Cortex of kidney (tissue), 1 donor: ENCODE measurements at places on chromosomes 11 and 22.

- DNase-seq: no peak
Measured at GRCh38 chr11:124210421-124210820, 27.3 kb downstream of the OR10D3 start.

DNA sequence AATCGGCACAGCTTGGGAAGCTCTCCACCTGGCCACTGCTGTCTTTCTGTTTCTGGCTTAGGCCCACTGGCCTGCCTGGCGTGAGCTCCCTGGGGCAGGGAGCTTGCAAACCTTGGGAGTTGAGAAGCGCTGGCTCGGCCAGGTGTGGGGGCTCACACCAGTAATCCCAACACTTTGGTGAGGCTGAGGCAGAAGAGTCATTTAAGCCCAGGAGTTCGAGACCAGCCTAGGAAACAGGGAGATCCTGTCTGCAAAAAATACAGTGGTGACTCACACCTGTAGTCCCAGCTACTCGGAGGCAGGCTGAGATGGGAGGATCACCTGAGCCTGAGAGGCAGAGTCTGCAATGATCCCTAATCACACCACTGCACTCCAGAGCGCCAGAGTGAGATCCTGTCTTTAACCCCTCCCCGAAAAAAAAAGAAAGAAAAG lies 4.0 kb downstream of the AP5B1 start:
- DNase-seq: no peak

- no peak for DNase-seq
Measured at GRCh38 chr11:12673601-12673923, 659 bp upstream of the TEAD1 start.

GRCh38 chr22:44677871-44678555 lies 24.0 kb upstream of the PRR5 start:
- no peak for DNase-seq

DNA sequence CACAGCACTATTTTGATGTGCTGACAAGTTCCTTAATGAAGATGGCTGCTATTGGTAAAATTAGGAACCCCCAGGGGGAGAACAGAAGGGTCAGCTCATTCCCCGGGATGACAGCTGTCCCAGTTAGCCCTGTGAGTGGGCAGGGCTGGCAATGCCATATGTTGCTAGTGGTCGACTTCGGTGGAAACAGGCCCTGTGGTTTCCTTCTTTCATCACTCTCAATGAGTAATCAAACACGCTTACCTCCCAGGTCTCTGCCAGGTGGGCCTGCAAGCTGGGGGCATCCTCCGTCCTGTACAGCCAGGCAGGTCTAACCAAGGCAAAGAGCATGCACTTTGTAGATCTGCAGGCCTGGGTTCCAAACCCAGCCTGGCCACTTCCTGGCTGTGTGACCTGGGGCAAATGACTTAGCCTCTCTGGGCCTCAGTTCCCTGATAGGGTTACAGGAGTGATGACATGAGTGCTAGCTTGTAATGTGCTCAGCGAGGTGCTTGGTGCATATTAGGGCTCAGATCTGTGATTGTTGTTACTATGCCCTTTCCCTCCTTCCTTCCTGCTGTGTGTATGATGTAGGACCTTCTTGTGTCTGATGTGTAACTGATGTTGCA lies 85.2 kb downstream of the TSPAN18 start:
- DNase-seq: no peak

GRCh38 chr11:82969811-82970210 lies 68.3 kb downstream of the DDIAS start:
- no peak for DNase-seq

DNA sequence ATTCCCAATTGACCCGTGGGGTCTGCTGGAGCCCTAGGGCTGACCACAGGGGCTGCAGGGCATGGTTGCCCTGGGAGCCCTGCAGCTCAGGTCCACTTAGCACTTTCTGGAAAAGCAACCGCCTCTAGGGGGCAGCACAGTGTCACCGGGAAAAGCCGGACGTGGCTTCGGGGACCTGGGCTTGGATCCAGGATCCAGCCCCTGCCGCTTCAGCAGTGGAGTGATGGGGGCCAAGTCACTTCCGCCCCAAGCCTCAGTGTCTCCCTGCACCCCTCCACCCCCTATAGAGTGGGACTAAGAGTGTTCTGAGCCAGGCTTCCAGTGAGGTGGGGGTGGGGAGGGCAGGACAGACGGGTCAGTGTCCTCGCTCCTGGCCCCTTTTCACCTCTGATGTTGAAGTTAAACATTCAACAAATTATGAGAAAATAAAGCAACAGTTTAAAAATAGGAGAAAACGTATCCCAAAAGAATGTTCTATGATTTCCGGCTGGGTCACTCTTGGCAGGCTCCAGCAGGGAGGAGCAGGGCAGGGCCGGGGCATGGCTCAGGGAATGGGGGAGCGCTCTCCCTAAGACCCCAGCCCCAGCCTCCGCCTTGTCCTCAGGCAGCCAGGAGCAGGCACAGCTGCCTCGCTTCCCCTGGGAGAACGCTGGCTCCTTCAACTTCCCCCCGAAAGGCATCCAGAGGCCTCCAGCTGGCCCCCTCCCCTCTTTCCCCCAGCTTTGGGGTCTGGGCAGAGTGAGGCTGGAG lies 96.5 kb upstream of the FGF3 start:
- DNase-seq: no peak

DNA sequence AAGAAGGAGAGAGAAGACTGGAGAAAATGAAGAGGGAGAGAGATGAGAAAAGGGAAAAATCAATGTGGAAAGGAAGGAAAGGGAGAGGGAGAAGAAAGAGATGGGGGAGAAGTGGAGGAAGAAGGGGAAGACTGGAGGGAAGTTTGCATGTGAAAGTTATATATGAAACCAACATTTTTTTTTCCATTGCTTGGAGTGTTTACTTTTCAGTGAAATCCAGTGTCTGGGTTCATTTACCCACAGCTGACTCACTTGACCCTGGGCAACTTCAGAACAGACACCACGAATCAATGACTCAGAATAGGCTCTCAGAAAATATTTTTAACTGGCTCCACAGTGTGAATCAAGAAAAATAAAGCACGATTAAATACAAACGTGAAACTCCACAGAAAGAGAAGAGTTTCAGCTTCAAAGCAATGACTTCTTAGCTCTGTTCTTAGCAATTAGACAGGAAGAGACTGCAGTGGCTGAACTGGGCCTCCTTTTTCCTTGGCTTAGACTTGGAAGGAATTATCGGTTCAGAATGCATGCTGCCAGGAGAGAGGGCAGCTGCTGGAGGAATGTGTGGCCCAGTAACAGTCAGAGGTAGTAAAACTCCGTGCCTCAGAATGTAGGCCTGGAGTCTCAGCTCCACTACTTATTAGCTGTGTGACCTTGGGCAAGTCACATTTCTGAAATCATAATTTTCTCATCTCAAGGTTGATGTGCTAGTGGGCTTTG lies 237.5 kb downstream of the MIAT start:
- DNase-seq: no peak

- no peak for DNase-seq
Measured at GRCh38 chr11:26245046-26245445, 86.9 kb upstream of the ANO3 start.

DNA sequence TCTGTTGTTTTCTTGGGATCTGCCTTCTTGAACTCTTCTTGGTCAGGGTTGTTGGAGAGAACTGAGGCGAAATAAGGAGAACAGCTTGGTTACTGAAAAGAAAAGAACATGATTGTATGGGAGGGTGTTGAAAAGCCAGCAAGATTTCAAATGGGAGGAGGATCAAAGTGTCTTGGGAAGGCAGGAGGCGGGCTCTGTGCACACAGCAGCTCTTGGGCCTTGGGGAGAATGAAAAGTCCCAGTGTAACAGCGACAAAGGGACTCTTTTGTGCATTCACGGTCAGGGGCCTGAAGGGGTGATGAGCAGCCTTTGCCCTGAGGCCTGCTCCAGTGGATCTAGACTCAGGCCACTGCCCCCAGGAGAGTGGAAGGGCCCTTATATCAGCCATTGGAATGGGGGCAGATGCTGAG lies 135.4 kb downstream of the ADAMTS15 start:
- DNase-seq: no peak

- DNase-seq: no peak
Measured at GRCh38 chr11:114942207-114942606, 263.9 kb downstream of the NXPE2 start.

DNA sequence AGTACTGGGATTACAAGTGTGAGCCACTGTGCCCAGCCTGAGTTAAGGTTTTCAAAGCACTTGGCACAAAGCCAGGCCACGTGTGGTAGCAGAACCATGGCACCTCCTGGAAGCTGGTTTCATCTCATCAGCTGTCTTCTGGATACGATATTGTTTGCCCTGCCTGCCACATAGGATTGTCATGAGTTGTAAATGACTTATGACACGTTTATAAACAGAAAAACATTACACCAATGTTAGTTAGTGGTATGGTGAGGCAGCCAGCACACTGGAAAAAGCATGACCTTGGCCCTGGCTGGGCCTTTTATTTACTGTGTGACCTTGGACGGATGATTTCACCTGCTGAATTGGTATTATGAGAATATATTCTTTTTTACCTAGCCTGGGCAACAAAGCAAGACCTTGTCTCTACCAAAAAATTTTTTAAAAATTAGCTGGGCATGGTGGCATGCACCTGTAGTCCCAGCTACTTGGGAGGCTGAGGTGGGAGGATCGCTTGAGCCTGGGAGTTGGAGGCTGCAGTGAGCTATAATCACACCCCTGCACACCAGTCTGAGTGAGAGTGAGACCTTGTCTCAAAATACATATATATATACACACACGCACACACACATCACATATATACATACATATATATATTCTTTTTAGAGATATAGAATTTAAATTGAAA lies 24.0 kb upstream of the MYH9 start:
- no peak for DNase-seq

- no peak for DNase-seq
Measured at GRCh38 chr22:30743257-30744020, 48.8 kb downstream of the OSBP2 start.

- no peak for DNase-seq
Measured at GRCh38 chr11:46896719-46897406, 21.5 kb downstream of the LRP4 start.

GRCh38 chr22:33139937-33140336 lies 81.8 kb upstream of the SYN3 start:
- DNase-seq: no peak

GRCh38 chr22:44483878-44484277 lies 14.2 kb downstream of the RTL6 start:
- DNase-seq: no peak

GRCh38 chr11:116119158-116119557 lies 614.9 kb upstream of the CADM1 start:
- no peak for DNase-seq

GRCh38 chr11:64185175-64185692 lies 737 bp upstream of the STIP1 start:
- DNase-seq: no peak

DNA sequence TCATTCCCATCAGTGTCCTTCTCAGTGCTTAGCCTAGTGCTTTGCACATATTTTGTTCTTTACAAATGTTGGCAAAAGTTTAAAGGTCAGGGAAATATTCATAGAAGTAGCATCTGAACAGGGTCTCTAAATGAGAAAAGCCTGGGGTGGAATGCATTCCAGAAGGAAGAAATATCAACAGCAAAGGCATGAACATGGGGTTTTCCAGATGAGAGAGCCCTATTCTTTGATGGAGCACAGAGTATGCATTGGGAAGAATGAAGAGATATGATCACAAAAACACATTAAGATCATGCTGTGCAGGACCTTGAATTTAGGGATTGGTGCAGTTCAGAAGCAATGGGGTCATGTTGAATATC lies 140.2 kb downstream of the SNX19 start:
- DNase-seq: no peak
